ENCODE measurements at places on chromosomes 4 and X. TPM values are rescaled to one million over a fixed set of nuclear protein-coding genes. Genes with fewer than 3 reads are reported as not detected.
A peak's percentile ranks its signal among the peaks of the same experiment; 100 is the strongest.

- no peak overlapping the region for H3K4me3 ChIP-seq
- no peak for DNase-seq
- H3K4me1 ChIP-seq = no peaks in the 10 kb centered on the region
- peaks cover 10% of the 10 kb centered on the region for H3K27me3 ChIP-seq
- no peaks in the 10 kb centered on the region for H3K36me3 ChIP-seq
These were observed 201.8 kb upstream of the UGT8 start for GRCh38 chr4:114396808-114397207.

- DNase-seq = no peak
- H3K4me3 ChIP-seq = no peak overlapping the region
- H3K36me3 ChIP-seq = no peaks in the 10 kb centered on the region
- H3K4me1 ChIP-seq = no peaks in the 10 kb centered on the region
- no peak overlapping the region for H3K27ac ChIP-seq
These were observed 18.7 kb downstream of the FAM184B start for GRCh38 chr4:17762726-17763125.

DNA sequence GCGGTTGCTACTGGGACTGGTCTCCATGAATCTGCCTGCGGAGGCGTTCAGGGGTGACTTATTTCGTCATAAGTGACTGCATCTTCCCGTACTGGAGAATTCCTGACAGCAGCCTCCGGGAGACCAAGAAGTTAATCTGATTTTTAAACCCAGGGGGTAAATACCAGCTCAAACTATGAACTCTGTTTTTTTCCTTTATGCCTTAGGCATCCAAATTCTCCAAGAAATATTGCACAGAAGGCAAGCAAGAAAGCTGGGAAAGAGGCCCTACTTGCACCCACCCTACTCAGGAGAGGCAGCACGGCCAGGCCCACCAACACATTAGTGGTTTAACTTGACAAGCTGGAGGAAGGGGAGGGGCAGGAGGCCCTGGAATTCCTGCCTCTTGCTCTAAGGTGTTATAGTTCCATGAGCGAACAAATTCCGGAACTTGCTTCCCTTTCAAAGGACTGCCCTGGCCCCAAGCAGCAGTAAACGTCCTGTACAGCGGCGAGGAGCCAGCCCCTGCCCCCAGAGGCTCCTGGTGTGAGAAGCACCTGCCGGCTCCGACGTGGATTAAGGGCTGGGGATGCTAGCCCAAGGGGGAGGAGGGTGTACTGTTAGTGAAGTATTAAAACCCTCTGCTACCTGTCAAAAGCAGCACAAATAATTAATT is 177.2 kb downstream of the AFAP1 start:
- H3K36me3 ChIP-seq = peaks cover 1% of the 10 kb centered on the region
- H3K4me1 ChIP-seq = peaks cover 27% of the 10 kb centered on the region
- no peak for DNase-seq

GRCh38 chr4:56637154-56637553 is 43.9 kb downstream of the HOPX start:
- DNase-seq = no peak
- H3K27me3 ChIP-seq = no peaks in the 10 kb centered on the region
- no peak overlapping the region for H3K4me3 ChIP-seq
- no peaks in the 10 kb centered on the region for H3K36me3 ChIP-seq

- peaks cover 25% of the 10 kb centered on the region for H3K4me1 ChIP-seq
- H3K27me3 ChIP-seq = no peaks in the 10 kb centered on the region
- no peak for DNase-seq
- peaks cover 87% of the 10 kb centered on the region for H3K36me3 ChIP-seq
These were observed 115.2 kb upstream of the BMPR1B start for GRCh38 chr4:94642561-94642866.

- peaks cover 11% of the 10 kb centered on the region for H3K27me3 ChIP-seq
- no peak overlapping the region for H3K4me3 ChIP-seq
- no peak for DNase-seq
- H3K27ac ChIP-seq = no peak overlapping the region
These were observed 88.3 kb upstream of the UNC5C start for GRCh38 chr4:95637043-95637600.

DNA sequence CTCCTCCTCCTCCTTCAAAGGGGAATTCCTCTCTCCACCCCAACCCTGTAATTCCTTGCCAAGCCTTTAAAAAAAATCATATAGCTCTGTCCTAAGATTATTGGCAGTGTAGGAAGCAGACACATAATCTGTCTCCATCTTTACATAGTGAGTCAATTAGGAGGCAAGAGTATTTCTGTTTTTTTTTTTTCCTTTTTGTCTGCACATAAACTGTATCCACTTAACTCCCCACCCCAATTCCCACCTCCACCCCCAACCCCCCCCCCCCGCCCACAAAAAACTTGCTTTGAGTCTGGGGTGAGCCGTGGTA is 182.5 kb downstream of the RASL11B start:
- no peaks in the 10 kb centered on the region for H3K4me1 ChIP-seq
- H3K4me3 ChIP-seq = no peak overlapping the region
- H3K27me3 ChIP-seq = no peaks in the 10 kb centered on the region
- DNase-seq = no peak
- no peaks in the 10 kb centered on the region for H3K36me3 ChIP-seq
- no peak overlapping the region for H3K27ac ChIP-seq

GRCh38 chr4:156998500-156999174 is 27.0 kb upstream of the PDGFC start:
- H3K27ac ChIP-seq = no peak overlapping the region
- H3K36me3 ChIP-seq = no peaks in the 10 kb centered on the region
- H3K27me3 ChIP-seq = no peaks in the 10 kb centered on the region
- no peak for DNase-seq

DNA sequence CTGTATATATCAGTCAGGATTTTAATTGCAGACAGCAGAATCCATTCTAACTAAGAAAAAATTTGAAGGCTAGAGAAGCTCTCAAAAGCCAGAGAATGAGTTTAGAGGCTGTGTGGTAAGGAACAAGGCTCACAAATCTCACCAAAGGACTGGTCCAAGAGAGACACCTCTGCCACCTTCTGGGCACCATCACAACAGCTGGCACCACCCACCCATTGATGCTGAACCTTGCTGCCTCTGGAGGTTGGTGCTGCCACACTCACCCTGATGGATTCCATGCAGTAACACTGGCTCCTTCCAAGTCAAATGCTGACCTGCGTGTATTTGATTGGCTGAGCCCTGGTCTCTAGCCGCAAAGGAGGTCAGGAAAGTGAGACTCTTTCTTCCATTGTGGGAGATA is 100.8 kb downstream of the BEND2 start:
- H3K27me3 ChIP-seq = no peaks in the 10 kb centered on the region
- no peaks in the 10 kb centered on the region for H3K4me1 ChIP-seq
- DNase-seq = no peak
- H3K36me3 ChIP-seq = no peaks in the 10 kb centered on the region

GRCh38 chrX:46376246-46376885 is 168.9 kb downstream of the ZNF674 start:
- no peak for DNase-seq
- no peaks in the 10 kb centered on the region for H3K4me1 ChIP-seq
- H3K4me3 ChIP-seq = no peak overlapping the region
- no peaks in the 10 kb centered on the region for H3K36me3 ChIP-seq
- H3K27ac ChIP-seq = no peak overlapping the region
- no peaks in the 10 kb centered on the region for H3K27me3 ChIP-seq

- H3K27me3 ChIP-seq = peaks cover 7% of the 10 kb centered on the region
- DNase-seq = no peak
- H3K27ac ChIP-seq = no peak overlapping the region
- no peaks in the 10 kb centered on the region for H3K4me1 ChIP-seq
- no peaks in the 10 kb centered on the region for H3K36me3 ChIP-seq
These were observed 262.6 kb downstream of the STIM2 start for GRCh38 chr4:27123123-27123768.

DNA sequence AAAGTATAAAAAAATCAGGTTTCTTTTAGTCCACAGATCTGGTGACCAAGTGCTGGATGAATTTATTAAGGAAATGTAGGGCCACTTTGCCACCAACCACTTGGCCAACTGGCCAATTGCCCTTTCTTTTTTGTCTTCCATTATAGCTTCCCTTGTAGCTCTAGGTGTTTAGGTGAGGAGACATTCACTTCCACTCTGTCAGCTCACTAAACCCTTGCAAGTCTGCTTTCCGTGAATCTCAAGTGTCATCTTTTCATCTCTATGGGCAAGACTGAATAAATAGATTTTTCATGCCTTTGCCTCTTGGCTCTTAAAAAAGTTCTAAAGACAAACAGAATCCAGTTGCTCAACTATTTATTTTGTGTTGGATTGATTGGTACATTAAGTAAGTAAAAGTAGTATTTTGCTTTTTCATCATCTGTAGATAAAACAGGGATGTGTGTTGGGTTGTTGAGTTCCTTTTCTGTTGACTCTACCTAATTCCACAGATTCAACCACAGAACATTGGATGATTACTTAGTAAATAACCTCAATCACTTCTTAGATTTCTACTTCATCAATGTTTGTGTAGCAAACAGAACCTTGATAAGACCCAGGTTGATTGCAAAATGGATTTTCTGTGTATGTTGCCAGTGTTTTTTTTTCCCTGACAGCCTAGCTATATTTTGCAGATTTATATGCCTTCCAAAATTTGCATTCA is 68.1 kb upstream of the GRXCR1 start:
- no peaks in the 10 kb centered on the region for H3K27me3 ChIP-seq
- no peaks in the 10 kb centered on the region for H3K4me1 ChIP-seq

- H3K27me3 ChIP-seq = no peaks in the 10 kb centered on the region
- no peaks in the 10 kb centered on the region for H3K4me1 ChIP-seq
- no peak for DNase-seq
These were observed 645.0 kb downstream of the PCDH7 start for GRCh38 chr4:31365006-31365690.

DNA sequence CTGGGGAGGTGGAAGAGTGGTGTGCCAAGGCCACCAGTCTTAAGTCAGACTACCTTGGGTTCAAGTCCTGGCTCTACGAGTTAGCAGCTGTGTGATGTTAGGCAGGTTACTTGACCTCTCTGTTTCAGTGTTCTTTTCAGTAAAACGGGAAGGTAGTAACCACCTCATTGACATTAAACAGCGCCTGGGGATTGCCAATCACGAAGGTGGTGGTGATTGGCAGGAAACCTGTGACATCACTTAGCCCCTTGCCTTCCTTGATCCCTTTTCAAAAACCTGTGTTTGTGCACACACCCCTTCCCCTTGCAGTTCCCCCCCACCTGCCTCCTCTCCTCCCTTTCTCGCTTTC is 7.6 kb downstream of the KLF3 start:
- peak overlapping the region; percentile 74 for H3K4me3 ChIP-seq
- H3K36me3 ChIP-seq = no peaks in the 10 kb centered on the region
- DNase-seq = no peak
- no peaks in the 10 kb centered on the region for H3K27me3 ChIP-seq

DNA sequence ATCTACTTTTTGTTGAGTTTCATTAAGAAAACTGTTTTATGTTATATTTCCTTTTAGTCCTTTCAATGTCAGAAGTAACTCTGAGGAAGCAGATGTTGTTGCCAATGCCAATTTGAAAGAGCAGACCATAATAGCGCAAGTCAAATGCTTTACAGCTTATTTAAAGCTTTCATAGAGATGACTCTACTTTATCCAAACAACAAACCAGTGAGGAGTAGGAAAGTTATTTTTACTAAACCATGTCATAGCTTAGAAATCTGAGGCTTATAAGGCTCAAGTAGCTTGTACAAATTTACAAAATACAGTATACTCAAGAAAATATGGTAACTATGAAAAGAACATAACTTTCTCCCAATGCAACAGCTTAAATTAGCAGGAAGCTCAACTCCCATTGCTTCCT is 40.1 kb upstream of the SPOCK3 start:
- no peak for DNase-seq
- H3K36me3 ChIP-seq = no peaks in the 10 kb centered on the region
- H3K27ac ChIP-seq = no peak overlapping the region

GRCh38 chr4:162461952-162462351 is 298.2 kb upstream of the FSTL5 start:
- no peaks in the 10 kb centered on the region for H3K4me1 ChIP-seq
- no peak for DNase-seq
- H3K4me3 ChIP-seq = no peak overlapping the region
- H3K27ac ChIP-seq = no peak overlapping the region

- H3K27ac ChIP-seq = peak overlapping the region; percentile 78
- peaks cover 59% of the 10 kb centered on the region for H3K4me1 ChIP-seq
- H3K4me3 ChIP-seq = no peak overlapping the region
- no peaks in the 10 kb centered on the region for H3K36me3 ChIP-seq
- H3K27me3 ChIP-seq = no peaks in the 10 kb centered on the region
- DNase-seq = no peak
These were observed 150.6 kb downstream of the RASL11B start for GRCh38 chr4:53012738-53013137.

GRCh38 chr4:33062155-33062806 is 2342.1 kb downstream of the PCDH7 start:
- peaks cover 2% of the 10 kb centered on the region for H3K4me1 ChIP-seq
- H3K4me3 ChIP-seq = no peak overlapping the region
- H3K27ac ChIP-seq = no peak overlapping the region

GRCh38 chr4:98602270-98602669 is 56.1 kb downstream of the TSPAN5 start:
- DNase-seq = no peak
- H3K4me3 ChIP-seq = no peak overlapping the region
- no peak overlapping the region for H3K27ac ChIP-seq
- no peaks in the 10 kb centered on the region for H3K27me3 ChIP-seq
- no peaks in the 10 kb centered on the region for H3K4me1 ChIP-seq

GRCh38 chr4:121783210-121783609 is 17.9 kb upstream of the EXOSC9 start:
- no peaks in the 10 kb centered on the region for H3K36me3 ChIP-seq
- H3K4me3 ChIP-seq = no peak overlapping the region
- no peak overlapping the region for H3K27ac ChIP-seq
- DNase-seq = no peak
- peaks cover 33% of the 10 kb centered on the region for H3K27me3 ChIP-seq
- peaks cover 17% of the 10 kb centered on the region for H3K4me1 ChIP-seq

Gene PPP1R2C
- not detected for total RNA-seq

Gene PAGE1
- not detected for total RNA-seq

Gene GPR82
- total RNA-seq = 0.19 TPM

Gene TMSB15C
- 0.27 TPM for total RNA-seq

Gene PCDH11X
- total RNA-seq = 0.08 TPM

Gene SMIM31
- not detected for total RNA-seq

Gene ATP2B3
- not detected for total RNA-seq

Gene HTR2C
- total RNA-seq = not detected

Gene IDUA
- total RNA-seq = 9.0 TPM

Gene USP17L30
- not detected for total RNA-seq

Gene RHOXF2
- total RNA-seq = not detected

Gene MYL5
- 4.5 TPM for total RNA-seq

Gene PPP2R3B
- total RNA-seq = 170 TPM

Gene ZNF518B
- 21.7 TPM for total RNA-seq

Gene OTC
- 0.58 TPM for total RNA-seq

Data from left ventricle myocardium inferior (tissue), 1 donor.